ENCODE measurements at places on chromosomes 1 and 21. TPM values are rescaled to one million over a fixed set of nuclear protein-coding genes. Genes with fewer than 3 reads are reported as not detected.

The RNU1-1 gene
- total RNA-seq: 1,646 TPM

The RAD54L gene
- total RNA-seq: 1.1 TPM

The ST6GALNAC5 gene
- 16.5 TPM for total RNA-seq

The KRTAP10-3 gene
- not detected for total RNA-seq

GRCh38 chr21:46028573-46029091 is 47.1 kb downstream of the COL6A1 start:
- H3K36me3 ChIP-seq: no peaks in the 10 kb centered on the region
- no peak overlapping the region for H3K4me3 ChIP-seq
- H3K4me1 ChIP-seq: no peaks in the 10 kb centered on the region
- DNase-seq: no peak
- no peaks in the 10 kb centered on the region for H3K27me3 ChIP-seq

GRCh38 chr1:208888376-208888775 is 644.2 kb upstream of the PLXNA2 start:
- H3K4me3 ChIP-seq: no peak overlapping the region
- H3K27me3 ChIP-seq: no peaks in the 10 kb centered on the region
- DNase-seq: no peak
- no peaks in the 10 kb centered on the region for H3K4me1 ChIP-seq

DNA sequence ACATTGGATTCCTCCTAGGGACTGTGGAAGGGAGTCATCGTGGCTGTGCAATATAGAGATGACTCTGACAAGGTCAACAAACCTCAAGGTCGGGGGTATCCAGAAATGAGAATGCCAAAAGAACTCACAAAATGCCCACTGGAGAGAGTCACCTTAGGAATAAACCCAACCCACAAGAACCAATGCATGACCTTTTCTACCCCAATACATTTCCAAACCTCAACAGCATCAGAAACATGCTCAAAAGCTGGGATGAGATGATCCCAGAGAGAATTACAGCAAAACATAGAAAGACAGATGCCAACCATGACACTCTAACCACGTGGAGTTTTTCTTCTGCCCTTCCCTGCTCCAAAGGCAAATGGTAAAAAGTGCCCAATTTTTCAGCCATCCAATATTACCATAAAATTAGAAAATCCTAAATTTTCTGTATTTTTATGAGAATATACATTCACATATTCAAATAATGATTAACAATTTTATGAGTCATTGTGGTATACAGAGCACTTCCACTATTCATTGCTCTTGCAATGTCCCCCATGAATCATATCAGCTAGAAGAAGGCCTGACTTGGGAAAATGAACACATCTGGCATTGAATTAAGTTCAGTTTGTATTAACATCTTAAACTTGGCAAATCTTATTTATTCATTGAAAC is 88.2 kb upstream of the PALMD start:
- peaks cover 3% of the 10 kb centered on the region for H3K4me1 ChIP-seq
- H3K36me3 ChIP-seq: no peaks in the 10 kb centered on the region
- H3K4me3 ChIP-seq: no peak overlapping the region
- DNase-seq: no peak
- H3K27me3 ChIP-seq: no peaks in the 10 kb centered on the region
- no peak overlapping the region for H3K27ac ChIP-seq

DNA sequence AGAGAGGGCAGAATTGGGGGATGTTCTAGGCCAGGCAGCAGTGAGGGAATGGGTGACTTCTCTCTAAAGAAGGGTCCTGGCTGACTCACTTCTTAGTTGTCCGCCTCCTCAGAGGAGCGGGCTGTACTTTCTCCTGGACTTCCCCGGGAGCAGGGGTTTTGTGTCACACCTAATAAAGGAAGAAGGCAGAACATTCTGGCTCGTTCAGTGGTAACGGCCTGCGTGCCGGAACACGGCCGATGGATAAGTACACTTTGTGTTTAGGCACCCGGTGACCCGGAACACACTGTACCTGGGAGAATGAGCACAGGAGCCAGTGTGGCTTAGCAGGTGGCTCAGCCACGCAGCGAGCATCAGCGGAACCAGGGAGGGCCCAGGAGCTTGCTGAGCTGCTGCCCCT is 84.7 kb downstream of the FBXO2 start:
- no peak overlapping the region for H3K27ac ChIP-seq
- H3K27me3 ChIP-seq: no peaks in the 10 kb centered on the region
- no peak for DNase-seq
- H3K36me3 ChIP-seq: no peaks in the 10 kb centered on the region
